Pulmonary artery endothelial cell (primary cell): ENCODE measurements at places on chromosomes 4 and X. TPM values are rescaled to one million over a fixed set of nuclear protein-coding genes. Genes with fewer than 3 reads are reported as not detected.

BTK gene
- total RNA-seq, result 0.07 TPM in 1 of 2 replicates, not detected in the other

TRIML2 gene
- 0.07 TPM in 1 of 2 replicates, not detected in the other for total RNA-seq

SPANXB1 gene
- total RNA-seq, result not detected in 2 replicates

GDPD2 gene
- 0.07 TPM in 1 of 2 replicates, not detected in the other for total RNA-seq

C4orf51 gene
- total RNA-seq, result 0.07 TPM in 1 of 2 replicates, not detected in the other

SLC38A5 gene
- 54.8 and 88.9 TPM in 2 replicates for total RNA-seq

TMSB15C gene
- 2.5 and 3.1 TPM in 2 replicates for total RNA-seq

DNA sequence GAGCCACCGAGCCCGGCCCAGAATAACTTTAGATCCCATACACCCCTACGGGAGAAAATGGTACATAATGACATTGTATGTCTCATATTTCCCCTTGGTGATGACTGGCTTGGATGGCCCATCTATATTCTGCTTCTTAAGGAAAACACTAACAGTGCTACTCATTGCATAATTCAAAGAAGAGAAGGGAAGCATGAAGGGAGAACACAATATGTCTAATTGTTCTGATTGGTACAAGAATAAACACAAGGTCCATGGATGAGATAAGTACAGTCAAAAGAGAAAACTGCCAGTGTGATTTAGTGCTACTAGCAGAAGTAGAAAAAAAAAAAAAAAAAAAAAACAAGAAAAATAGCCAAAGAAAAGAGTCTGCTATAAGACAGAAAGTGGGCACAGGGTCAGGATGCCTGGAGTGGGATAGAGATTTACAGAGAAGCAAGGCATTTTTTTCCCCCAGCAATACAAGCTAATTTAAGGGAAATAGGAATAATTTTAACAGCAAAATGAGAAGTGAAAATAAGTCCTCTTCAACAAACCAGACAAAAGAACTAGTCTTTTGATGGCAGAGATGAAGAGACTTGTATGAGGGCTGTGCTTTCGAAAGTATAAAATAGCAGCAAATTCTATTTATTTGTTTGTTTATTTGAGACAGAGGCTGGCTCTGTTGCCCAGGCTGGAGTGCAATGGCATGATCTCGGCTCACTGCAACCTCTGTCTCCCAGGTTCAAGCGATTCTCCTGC is 96.5 kb upstream of the MAP3K15 start:
- no peak for DNase-seq

DNA sequence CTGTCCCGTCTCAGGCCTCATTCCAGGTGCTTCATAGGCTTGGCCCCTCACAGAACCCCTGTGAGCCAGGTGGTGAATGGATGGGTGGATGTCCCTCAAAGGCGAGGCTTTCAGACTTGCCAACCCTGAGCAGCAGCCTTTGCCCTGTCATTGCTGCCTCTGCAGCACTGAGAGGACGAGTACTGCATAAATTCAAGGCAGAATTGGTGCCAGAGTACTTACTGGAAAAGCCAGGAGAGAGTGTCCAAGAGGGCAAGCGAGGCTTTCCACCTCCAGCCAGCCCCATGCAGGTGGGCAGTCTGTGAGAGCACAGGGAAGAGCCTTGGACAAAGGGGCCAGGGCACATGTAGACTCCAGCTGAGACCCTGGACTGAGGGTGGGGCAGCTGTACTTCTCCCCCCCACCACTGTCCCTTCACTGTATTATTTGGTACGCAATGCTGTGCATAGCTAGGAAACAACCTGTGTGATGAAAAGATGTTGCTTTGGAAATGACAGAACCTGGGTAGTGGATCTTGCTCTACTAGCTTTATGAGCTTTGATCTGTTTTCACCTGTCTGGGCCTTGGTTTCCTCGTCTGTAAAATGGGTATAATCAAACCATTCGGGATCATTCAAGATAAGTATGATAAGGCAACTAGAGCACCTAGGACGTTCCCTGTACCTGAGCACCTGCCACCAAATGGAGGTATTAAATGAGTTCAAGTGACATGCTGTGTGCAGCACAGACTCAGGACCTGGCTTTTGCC is 224.9 kb upstream of the PSAPL1 start:
- no peak for DNase-seq

DNA sequence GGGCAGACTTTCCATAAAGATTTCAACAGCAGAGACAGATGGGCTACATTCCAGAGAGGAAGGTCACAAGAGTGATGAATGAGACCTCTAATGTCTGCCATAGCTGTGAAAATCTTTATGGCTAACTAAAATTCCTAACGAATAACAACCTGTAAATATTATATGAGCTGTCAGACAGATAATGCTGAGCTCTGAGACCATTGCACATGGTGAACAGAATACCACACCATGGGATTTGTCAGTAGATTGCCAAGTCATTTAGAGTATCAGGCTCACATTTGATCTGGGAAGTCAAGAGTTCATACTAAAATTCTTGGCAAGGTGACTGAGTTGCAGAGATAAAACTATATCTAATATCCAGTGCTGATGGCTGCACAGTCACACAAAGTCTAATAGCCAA is 259.2 kb upstream of the FTHL17 start:
- no peak for DNase-seq

GRCh38 chr4:4687935-4688727 is 146.3 kb upstream of the STX18 start:
- no peak for DNase-seq

DNA sequence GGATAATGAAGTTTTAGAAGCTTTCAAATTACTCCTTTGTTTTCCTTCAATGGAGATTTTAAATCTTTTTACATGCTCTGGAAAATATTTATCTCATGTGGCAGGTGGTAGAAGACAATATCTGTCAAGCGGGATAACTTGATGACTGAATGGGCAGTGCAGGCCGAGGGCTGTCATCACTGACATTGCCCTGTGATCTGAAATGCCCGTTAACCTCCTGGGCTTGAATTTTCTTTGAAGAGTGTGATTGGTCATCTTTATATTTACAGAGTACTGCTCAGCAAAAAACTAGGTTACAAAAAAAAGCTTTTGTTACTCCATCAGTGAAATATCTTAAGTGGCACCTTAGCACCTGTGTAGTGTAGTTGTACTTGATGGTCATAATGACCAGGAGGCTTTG is 147.5 kb downstream of the GATB start:
- DNase-seq, result no peak

DNA sequence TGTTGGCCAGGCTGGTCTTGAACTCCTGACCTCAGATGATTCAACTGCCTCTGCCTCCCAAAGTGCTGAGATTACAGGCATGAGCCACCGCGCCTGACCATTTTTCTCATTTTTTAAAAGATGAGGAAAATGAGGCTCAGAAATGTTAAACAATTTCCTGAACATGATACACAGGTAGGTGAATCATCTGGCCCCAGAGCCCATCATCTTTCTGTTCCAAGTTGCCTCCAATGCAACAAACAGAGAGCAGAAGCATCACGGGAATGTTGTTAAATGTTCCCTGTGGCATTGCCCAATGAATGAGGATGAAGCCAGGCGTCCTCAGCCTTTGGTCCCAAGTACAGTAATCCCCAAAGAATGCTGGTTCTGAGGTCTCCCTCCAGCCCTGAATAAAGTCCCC is 31.3 kb upstream of the ANXA5 start:
- no peak for DNase-seq

DNA sequence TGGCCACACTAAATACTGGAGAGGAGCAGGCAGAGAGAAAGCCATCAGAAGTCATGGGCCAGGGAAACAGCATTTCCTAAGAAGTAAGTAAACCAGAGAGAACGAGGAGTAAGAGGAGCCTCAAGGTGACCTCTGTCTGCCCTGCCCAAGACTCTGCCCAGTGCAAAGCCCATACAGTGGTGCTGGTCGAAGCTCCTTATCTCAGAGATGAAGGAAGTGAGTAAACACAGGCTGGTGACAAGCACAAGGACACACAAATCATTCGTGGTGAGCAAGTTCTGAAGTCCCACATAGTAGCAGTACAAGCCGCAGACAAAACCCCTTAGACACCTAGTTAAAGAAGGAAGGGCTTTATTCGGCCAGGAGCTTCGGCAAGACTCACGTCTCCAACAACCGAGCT is 62.7 kb downstream of the DCTD start:
- no peak for DNase-seq

DNA sequence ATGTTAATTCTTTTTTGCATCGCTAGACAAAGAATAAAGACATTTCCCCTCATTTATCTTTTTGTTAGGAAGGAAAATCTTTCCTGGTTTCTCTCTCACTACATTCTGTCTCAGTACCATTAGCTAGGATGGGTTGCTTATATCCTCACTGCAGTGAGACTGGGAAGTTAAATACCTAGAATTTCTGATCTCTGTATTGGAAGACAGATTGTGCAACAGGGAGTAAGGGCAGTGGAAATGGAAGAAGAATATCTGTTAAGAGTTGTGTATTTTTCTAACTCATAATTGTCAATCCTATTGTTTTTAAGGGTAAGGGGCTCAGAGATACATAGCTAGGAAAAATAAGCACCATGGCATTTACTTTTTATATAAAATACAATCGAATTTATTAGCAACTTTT is 19.6 kb downstream of the PTPN13 start:
- no peak for DNase-seq

DNA sequence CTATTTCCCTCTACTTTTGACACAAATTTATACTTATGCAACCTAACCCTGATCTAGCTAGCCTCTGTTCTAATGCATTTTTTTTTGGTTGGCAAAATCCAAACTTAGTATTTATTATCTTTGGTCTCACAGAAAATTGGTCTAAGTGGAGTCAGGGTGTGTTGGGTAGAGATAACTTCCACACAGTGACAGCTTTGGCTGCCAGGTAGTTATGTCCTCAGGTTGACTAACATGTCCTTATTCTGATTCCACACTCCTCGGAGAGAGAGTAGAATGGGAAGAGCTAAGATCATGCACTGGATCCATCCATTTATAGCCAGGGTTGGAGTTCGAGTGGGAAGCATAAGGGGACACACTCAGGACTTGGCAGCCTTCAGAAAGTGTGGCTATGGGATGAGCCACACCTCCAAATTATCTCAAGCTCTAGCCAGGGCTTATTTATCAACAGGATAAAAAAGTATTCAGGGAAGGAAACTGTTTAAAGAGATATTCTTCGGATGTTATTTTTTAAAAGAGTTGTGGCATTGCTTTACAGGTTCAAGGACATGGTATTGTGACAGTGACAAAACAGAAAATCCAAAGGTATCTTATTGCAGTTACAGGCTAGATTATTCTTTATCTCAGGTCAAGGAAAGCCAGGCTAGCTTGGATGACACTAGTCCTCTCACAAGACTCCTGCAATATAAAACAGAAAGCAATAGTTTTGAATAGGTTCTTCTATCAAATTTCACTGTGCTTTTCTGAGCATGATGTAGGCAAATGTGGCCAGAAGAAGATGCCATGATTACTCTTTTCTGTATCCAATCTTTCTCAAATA is 51.5 kb downstream of the NPY1R start:
- no peak for DNase-seq

GRCh38 chr4:11912886-11913285 is 484.2 kb upstream of the HS3ST1 start:
- no peak for DNase-seq

- DNase-seq, result no peak
Observed at GRCh38 chrX:55731826-55732225, 14.3 kb downstream of the RRAGB start.
